ENCODE measurements at places on chromosomes 13 and 19.

- H3K27ac ChIP-seq: no peak overlapping the region
- H3K4me3 ChIP-seq: no peak overlapping the region
- no peaks in the 10 kb centered on the region for H3K36me3 ChIP-seq
- DNase-seq: no peak
- no peaks in the 10 kb centered on the region for H3K27me3 ChIP-seq
These were observed 86.5 kb downstream of the DACH1 start for GRCh38 chr13:71780546-71780945.

- no peaks in the 10 kb centered on the region for H3K4me1 ChIP-seq
- no peak overlapping the region for H3K27ac ChIP-seq
- no peaks in the 10 kb centered on the region for H3K27me3 ChIP-seq
- no peak for DNase-seq
- no peak overlapping the region for H3K4me3 ChIP-seq
These were observed 300.2 kb downstream of the DCLK1 start for GRCh38 chr13:35830850-35831450.

GRCh38 chr19:9936326-9937000 lies at the start of gene OLFM2:
TSS of gene OLFM2 (minus strand) at chr19:9936515. CDS start at chr19:9936366, 149 bp downstream.
- no peak within 1 kb of the TSS for H3K27ac ChIP-seq
- H3K27me3 ChIP-seq: peaks cover 81% of the 10 kb centered on the region
- H3K4me1 ChIP-seq: peaks cover 34% of the 10 kb centered on the region
- no peaks in the 10 kb centered on the region for H3K36me3 ChIP-seq

DNA sequence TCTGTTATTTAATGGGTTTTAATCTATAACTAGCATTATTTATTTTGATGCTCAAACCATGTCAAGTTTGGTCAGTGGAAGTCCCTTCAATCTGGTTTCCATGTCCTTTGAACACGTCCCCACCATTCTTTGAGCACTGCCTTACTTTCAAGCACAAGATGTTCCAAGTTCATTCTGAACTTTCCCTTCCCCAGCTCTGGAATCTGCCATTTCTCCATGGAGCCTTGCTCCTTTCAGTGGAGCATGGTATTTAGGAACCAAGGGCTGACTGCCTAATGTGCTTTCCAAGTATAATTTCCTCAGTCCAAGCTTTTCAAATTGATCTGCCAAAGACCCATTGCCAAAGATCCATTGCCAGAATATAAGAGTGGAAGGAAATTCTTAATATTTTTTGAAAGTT lies 1.1 kb upstream of the ZNF546 start:
- H3K36me3 ChIP-seq: peaks cover 8% of the 10 kb centered on the region
- peaks cover 37% of the 10 kb centered on the region for H3K4me1 ChIP-seq
- peak overlapping the region; percentile 86 for H3K4me3 ChIP-seq

GRCh38 chr13:64057372-64058020 lies 2641.8 kb upstream of the PCDH20 start:
- H3K4me3 ChIP-seq: no peak overlapping the region
- H3K36me3 ChIP-seq: no peaks in the 10 kb centered on the region
- DNase-seq: no peak
- H3K27me3 ChIP-seq: no peaks in the 10 kb centered on the region
- H3K4me1 ChIP-seq: no peaks in the 10 kb centered on the region

GRCh38 chr19:868458-869244 lies 9.2 kb downstream of the CFD start:
- H3K4me1 ChIP-seq: peaks cover 7% of the 10 kb centered on the region
- no peak overlapping the region for H3K27ac ChIP-seq
- no peak for DNase-seq

GRCh38 chr13:43764349-43764748 lies 22.4 kb downstream of the ENOX1 start:
- peaks cover 9% of the 10 kb centered on the region for H3K27me3 ChIP-seq
- no peak overlapping the region for H3K27ac ChIP-seq
- peaks cover 3% of the 10 kb centered on the region for H3K36me3 ChIP-seq
- H3K4me3 ChIP-seq: no peak overlapping the region
- no peaks in the 10 kb centered on the region for H3K4me1 ChIP-seq
- no peak for DNase-seq

GRCh38 chr13:80047406-80047805 lies 293.5 kb downstream of the SPRY2 start:
- H3K4me1 ChIP-seq: no peaks in the 10 kb centered on the region
- DNase-seq: no peak
- H3K4me3 ChIP-seq: no peak overlapping the region
- H3K27ac ChIP-seq: no peak overlapping the region

DNA sequence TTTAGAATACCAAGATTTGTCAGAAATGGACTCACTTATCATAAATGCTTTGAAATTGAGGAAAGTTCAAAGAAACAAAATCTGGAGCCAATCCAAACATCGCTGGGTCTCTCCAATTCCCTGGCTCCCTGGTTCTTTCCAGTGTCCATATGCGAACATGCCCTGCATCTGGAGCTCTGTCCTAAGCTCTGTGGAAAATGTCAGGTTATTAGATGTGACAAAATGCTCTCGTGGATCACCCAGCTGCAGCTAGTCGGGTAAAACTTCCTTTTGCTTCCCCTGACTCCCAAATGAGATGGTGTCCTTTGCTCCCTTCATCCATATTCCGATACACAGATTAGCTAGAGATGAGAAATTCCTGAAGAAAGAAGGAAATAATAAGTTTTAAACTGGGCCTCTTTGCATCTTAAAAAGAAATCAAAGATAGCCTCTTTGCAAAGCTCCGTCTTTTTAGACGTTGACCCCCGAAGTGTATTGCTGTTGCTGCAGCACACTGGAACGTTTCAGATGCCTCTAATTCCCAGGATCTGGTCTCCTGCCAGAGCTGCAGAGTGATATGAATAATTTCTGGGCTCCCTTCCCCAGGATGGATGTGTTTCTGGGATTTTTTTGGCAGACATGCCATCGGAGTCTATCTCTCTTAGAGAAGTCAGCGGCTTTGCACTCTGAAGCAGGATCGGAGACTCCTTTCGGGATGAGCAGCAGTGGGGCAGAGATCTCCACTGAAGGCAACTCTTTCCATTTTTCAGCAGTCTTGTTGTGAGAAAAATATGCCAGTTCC lies 102.9 kb downstream of the TEX26 start:
- peaks cover 10% of the 10 kb centered on the region for H3K27me3 ChIP-seq
- H3K4me3 ChIP-seq: no peak overlapping the region
- H3K4me1 ChIP-seq: peaks cover 21% of the 10 kb centered on the region
- H3K27ac ChIP-seq: no peak overlapping the region

DNA sequence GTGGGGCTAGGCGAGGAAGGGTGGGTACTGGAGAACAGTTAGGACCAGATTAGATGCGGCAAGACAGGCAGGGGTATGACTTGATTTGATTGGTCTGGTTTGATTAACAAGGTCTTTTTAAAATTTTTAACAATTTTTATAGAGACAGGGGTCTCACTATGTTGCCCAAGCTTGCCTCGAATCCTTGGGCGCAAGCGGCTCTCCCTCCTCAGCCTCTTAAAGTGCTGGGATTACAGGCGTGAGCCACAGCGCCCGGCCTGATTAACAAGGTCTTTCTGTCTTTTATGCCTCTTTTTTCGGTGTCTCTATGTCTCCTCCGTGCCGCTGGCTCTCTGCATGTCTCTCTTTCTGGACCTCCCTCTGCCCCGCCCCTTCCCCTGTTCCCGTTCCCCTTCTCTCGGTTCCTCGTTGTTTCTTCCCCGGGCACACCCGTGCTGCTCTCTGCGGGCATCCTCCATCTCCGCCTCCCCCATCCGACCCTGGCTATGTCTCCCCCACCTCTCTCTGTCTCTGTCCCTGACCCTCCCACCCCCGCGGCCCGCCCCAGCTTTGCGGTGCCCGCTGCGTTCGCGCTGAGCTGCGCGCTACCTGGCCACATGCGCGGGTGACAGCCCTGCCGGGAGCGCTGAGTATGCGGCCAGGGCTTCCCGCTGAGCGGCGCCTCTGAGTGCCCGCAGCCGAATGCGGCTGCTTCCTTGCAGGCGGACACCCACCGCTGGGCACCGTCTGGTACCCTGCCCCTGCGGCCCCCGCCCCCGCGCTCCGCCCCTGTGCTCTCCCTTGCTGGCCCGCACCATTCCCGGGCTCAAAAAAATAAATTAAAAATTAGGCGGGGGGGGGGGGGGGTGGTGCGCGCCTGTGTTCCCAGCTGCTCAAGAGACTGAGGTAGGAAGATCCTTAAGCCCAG lies 8.1 kb upstream of the SDHAF1 start:
- H3K4me3 ChIP-seq: peak overlapping the region; percentile 42
- no peak for DNase-seq
- peaks cover 58% of the 10 kb centered on the region for H3K27me3 ChIP-seq
- peaks cover 6% of the 10 kb centered on the region for H3K4me1 ChIP-seq

DNA sequence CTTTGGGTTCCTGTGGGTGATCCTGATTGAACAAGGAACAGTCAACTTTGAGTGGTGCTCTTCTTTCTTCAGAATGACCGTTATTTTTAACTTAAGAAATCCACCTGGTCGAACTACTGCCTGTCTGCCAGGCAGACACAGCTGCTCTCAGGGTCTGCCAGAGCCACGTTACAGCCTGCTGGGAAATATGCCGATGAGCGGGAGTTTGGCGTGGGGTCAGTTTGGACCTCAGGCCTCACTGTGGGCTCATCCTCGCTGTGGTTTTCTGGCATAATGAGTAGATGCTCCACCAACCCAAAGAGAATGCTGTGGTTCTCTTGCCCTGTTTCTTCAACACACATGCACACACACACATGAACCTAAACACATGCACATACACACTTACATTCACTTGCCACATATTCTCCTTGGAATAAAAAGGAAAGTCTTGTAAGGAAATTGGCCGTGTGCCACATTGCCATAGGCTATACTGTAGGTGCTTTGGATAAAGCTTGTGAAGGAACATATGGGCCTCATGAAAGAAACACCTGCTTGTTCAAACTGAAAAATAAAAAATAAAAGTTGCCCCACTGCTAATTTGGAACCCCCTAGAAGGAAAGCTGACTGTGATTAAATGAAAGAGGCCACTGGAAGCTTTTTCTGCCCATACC lies 598.7 kb upstream of the KLF12 start:
- no peaks in the 10 kb centered on the region for H3K36me3 ChIP-seq
- no peak for DNase-seq
- H3K27ac ChIP-seq: no peak overlapping the region
- H3K4me3 ChIP-seq: no peak overlapping the region

DNA sequence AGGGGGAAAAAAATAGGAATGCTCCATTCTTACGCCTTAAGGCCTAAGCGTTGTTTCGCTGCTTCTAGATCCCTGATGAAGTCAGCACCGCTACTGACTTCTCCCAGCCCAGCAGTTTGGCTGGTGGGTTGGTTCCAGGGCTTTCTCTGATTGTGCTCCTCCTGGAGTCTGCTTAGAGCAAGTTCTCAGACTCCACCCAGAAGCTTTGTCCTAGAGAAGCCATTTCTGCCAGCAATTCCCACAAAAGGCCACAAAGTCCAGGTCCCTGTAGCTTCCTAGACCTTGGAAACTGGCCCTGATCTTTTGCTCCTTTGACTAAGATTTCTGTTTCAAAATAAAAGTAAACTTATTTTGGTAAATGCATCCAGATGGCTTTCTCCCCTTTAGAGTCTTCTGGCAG lies 65.4 kb downstream of the KCTD12 start:
- H3K36me3 ChIP-seq: no peaks in the 10 kb centered on the region
- DNase-seq: no peak
- H3K27me3 ChIP-seq: peaks cover 37% of the 10 kb centered on the region
- H3K27ac ChIP-seq: no peak overlapping the region
- H3K4me3 ChIP-seq: no peak overlapping the region

DNA sequence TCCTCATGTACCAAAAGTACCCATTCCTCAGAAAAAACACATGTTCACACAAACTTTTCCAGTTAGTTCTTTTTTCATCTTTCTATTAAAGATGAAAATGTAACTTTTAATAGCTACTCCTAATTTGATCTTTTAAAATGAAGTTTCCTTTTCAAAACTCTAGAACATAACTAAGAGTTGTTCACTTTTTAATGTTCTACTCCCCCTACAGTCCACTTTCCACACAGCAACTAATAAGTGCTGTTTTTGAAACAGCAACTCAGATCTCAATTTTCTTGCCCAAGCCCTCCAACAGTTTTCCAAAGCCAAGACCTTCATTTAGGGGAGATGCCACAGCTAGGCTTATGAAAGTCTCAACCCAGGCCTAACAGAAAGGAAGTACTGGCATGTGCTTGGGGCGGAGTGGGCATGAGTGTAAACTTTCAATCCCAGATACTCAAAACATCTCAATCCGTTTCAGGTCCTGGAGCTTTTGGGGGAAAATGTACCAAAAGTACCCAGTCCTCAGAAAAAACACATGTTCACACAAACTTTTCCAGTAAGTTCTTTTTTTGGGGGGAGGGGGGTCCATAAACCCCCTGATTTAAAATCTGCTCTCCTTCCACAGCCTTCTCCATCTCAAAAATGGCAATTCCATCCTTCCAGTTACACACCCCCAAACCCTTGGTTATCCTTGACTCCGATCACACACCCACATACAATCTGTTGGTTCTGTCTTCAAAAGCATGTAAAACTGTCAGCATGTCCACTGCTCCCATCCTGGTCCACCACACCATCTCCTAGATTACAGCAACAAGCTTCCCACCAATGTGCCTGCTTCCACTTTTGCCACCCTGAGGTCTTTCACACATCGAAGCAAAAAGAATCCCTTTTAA lies 2.0 kb downstream of the FBL start:
- no peaks in the 10 kb centered on the region for H3K27me3 ChIP-seq
- H3K4me1 ChIP-seq: peaks cover 63% of the 10 kb centered on the region
- peak overlapping the region; percentile 83 for H3K4me3 ChIP-seq
- H3K27ac ChIP-seq: peak overlapping the region; percentile 82
- peaks cover 27% of the 10 kb centered on the region for H3K36me3 ChIP-seq
- no peak for DNase-seq

DNA sequence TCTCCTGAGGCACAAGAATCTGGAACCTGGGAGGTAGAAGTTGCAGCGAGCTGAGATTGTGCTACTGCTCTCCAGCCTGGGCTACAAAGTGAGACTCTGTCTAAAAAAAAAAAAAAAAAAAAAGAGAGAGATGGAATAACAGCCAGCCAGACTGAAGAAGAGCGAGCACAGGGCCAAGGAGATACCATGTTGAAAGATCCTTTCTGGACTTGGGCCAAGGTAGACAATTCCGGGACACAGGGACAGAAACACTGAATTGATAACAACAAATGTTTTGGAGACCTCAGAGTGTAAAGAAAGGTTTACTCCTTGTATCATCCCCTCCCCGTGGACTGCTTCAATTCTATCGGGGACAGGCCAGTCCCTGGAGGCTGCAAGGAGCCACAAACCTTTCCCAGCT lies 4.6 kb downstream of the LPAR2 start:
- no peaks in the 10 kb centered on the region for H3K27me3 ChIP-seq
- H3K36me3 ChIP-seq: peaks cover 22% of the 10 kb centered on the region
- no peak for DNase-seq
- H3K4me3 ChIP-seq: no peak overlapping the region
- no peak overlapping the region for H3K27ac ChIP-seq

- no peaks in the 10 kb centered on the region for H3K4me1 ChIP-seq
- H3K4me3 ChIP-seq: no peak overlapping the region
- H3K27ac ChIP-seq: no peak overlapping the region
- H3K36me3 ChIP-seq: peaks cover 2% of the 10 kb centered on the region
These were observed 12.5 kb downstream of the FAM124A start for GRCh38 chr13:51234676-51235075.

GRCh38 chr19:10660346-10660745 lies 6.2 kb downstream of the ILF3 start:
- H3K27ac ChIP-seq: no peak overlapping the region
- peak overlapping the region; percentile 39 for H3K4me3 ChIP-seq
- H3K4me1 ChIP-seq: peaks cover 41% of the 10 kb centered on the region
- no peak for DNase-seq
- peaks cover 29% of the 10 kb centered on the region for H3K36me3 ChIP-seq

All from central memory CD8-positive, alpha-beta T cell (primary cell).